D721Med (cell line): ENCODE measurements at places on chromosomes 7 and 10.

DNA sequence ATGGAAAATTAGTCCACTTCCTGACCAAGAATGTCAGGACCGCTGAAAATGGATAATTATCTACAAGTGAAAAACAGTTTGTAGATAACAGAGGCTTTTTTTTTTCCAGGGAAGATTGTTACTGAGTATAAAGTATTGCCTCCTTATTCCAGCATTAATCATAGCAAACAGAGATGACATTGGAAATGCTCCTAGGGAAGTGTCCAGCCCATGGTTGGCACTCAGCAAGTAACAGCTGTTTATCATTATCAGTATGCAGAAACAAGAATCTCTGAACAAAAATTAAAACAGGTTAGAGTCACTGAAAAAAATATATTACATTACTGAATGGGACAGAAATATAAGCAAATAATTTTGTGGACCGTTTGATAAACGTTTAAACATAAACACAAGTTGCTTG lies 14.6 kb downstream of the FGL2 start:
- no peak for DNase-seq

GRCh38 chr7:24042028-24042427 lies 242.0 kb upstream of the NPY start:
- no peak for DNase-seq

DNA sequence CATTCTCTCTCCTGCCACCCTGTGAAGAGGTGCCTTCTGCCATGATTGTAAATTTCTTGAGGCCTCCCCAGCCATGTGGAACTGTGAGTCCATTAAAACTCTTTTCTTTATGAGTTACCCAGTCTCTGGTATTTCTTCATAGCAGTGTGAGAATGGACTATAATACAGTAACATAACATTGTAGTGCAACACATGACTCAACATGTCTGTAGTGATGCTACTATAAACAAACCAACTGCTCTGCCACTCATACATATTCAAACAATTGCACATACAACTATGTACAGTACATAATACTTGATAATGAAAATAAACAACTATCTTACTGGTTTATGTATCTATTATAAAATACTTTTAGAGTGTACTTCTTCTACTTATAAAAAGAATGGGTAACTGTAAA lies 7.1 kb downstream of the ATOH7 start:
- no peak for DNase-seq

DNA sequence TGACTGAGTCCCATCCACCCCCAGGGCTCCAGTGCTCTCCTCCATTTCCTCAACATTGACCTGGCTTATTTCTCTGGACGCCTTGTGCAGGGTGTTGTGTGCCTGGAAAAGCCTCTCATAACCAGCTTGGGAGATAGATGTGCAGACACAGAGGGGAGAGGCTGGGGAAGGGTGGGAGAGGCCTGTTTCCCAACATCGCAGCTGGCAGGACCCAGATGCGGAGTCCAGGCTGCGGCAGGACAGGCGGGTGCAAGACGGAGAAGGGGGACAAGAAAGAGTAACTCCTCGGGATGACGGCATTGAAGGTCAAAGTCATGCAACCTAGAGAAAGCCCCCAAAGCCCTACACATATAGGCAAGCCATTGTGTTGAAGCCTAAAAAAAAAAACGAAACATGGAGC lies 54.1 kb upstream of the ANTXRL start:
- DNase-seq, result no peak

GRCh38 chr10:124992462-124993344 lies 50.8 kb downstream of the ZRANB1 start:
- no peak for DNase-seq

DNA sequence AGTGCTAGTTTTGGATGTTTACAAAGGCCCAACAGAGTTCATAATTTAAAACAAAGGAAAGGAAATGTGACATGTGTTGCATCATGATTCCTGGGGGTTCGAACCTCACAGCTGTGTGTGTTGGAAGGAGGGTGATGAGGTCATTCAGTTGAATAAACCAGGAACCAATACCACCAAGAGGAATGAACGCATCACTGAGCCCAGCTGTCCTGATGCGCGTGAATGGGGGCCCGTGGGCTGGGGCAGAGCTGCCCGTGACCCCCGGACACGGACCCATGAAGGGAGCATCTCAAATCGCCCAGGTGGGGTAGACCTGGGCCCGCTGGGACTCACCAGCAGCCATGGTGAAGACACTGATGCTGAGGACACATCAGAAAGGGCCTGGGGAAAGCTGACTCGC lies 33.0 kb downstream of the BRI3 start:
- DNase-seq, result no peak

DNA sequence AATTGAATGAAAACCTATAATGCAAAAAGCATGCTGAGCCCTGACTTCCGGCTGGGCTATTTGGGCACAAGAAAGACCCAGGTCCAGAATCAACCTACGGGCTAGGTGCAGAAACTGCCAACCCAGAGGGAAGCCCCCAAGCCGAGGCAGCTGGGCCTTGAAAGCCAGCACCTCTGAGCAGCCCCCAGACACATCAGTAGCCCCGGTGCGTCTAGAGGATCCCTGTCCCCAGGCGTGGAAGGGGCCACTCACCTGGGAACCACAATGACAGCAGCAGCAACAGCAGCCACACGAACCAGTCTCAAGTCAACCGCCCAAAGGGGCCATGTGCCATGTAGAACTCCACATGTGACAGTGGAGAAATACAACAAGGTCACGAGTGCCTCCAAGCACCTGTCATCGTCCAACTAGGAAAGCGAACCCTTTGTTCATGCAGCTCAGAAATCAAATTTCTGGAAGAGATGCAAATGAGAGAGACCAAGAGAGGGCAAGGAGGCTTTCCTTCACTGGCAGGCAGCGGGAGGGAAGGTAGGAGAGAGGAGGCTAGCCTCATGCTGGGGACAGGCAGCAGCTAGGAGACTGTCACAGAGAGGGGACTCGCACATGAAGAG lies 57.5 kb upstream of the CHST15 start:
- no peak for DNase-seq

DNA sequence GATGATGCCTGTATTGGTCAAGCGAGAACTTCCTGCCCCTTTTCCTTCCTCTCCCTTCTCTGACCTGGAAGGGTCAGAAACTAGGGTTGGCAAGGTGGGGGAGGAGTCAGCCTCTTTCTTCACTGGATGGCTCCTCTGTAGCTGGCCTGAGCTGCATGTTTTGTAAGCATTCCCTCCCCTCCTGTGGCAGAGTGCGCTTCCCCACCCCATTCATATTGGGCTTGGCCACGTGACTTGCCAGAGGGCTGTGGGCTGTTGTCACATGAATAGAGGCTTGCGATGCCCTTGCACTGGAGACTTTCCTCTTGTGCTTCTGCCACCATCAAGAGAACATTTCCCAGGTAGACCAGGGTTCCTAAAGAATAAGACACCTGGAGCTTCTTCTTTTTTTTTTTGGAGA lies 111.3 kb upstream of the PODXL start:
- DNase-seq, result no peak

GRCh38 chr7:73341877-73342276 lies 13.9 kb downstream of the FKBP6 start:
- DNase-seq, result no peak

DNA sequence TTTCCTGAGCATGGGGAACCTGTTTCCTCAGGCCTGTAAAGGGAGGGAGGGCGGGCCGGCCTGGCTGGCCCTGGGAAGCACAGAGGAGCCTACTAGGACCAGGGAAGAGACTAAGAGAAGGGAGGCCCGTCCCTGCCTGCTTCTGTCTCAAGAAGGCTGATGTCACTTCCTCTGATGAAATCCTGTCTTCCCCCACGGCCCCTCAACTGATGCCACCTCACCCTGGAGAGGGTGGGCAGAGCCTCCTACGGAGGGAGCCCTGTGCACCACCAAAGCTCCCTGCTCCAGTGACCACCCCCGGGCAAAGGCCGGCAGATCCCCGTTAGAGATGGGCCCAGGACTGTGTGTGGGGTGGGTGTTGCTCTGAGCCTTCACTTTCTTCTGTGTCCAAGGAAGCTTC lies 1.0 kb upstream of the PILRA start:
- no peak for DNase-seq

- DNase-seq, result no peak
Observed at GRCh38 chr10:5450605-5451384, 38.4 kb downstream of the NET1 start.

GRCh38 chr10:30793093-30793492 lies 163.5 kb upstream of the LYZL2 start:
- no peak for DNase-seq

- no peak for DNase-seq
Observed at GRCh38 chr10:84214046-84214572, 11.2 kb downstream of the LRIT2 start.

- no peak for DNase-seq
Observed at GRCh38 chr7:143188994-143189393, 5.8 kb downstream of the TAS2R39 start.

GRCh38 chr10:118956802-118957442 lies 72.6 kb upstream of the NANOS1 start:
- DNase-seq, result no peak

GRCh38 chr10:128300290-128300824 lies 174.1 kb upstream of the MKI67 start:
- no peak for DNase-seq

DNA sequence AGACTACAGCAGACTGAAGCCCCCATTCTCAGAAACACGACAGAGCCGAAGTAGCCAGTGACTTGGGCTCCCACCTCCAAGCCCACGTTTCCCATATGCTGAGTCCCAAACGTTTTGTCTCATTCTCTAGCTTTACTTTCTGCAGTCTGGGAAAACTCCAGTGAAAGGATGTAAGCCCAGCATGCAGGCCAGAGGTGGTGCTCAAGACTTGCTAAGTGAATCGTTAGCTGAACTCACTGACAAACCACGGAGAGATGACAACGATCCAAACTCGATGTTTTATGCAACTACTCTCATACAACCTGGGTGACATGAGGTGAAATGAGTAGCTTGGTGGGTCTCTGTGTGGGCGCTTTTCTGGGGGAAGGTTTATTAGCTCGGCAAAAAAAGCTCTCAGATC lies 731.8 kb downstream of the SUGCT start:
- DNase-seq, result no peak

DNA sequence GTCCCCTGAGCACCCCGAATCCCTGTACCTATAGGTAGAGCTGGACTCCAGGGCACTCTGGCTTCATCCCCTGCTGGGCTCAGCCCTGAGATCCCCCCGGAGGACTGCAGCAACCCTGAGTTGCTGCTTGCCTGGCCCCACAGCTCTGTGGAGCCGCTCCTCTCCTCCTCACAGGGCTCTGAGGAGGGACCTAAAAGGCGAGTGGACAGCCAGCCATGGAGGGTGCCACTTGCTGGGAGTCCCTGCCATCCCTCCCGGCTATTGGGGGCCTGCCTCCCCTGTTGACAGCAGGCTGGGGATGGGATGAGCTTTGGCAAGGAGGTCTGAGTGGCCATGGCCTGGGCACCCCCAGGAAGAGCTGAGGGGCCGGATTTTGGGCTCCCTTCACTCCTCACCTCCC lies 28.0 kb upstream of the RASGEF1A start:
- DNase-seq, result no peak

DNA sequence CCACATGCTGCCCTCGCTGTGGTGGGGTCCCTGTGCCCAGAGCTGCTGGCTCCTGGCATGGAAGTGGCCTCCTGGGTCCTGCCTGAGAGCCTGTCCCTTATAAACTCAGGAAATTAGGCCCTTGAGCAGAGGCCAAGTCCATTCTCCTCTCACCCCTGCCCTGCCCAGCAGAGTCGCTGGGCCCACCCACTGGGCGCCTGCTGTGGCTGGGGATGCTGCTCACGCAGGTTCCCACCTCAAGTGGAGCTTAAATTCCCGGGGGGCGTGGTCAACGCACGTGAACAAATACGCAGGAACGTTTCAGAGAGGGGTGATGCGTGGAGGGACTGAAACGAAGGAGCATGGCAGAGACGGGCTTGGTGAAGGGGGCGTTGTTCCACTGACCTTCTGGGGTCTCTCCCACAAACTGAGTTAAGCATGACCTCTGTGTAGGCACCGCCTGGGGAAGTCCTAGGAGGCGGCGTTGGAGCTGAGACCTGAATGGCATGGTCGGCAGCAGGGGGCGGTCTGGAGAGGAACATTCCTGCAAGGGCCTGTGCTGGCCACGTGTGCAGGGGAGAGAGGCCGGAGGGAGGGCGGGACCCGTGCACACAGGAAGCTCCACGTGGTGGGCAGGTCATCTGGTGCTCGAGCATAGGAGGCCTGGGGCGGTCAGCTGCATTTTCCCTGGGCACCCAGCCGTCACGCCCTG lies 27.9 kb downstream of the FAM20C start:
- DNase-seq, result no peak

GRCh38 chr7:129343099-129343700 lies 91.0 kb upstream of the STRIP2 start:
- no peak for DNase-seq

DNA sequence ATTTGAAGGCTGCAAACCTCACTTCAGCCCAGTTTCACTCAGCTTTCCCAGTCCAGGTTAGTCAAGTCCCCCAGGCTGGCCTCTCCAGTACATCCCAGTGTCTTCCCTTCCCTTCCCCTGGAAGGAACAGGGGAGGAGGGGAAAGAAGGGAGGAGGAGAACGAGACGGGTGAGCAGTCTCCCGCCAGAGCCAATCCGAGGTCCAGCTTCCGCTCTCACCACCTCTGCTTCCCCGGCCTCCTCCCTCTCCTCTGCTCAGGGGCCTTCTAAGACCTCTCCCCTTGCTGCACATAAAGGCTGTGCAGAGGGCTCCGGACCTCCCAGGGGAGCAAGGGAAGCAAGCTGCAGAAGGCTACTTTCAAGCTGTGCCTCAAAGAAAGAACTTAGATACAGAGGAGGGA lies 4.1 kb downstream of the ATG9B start:
- no peak for DNase-seq

DNA sequence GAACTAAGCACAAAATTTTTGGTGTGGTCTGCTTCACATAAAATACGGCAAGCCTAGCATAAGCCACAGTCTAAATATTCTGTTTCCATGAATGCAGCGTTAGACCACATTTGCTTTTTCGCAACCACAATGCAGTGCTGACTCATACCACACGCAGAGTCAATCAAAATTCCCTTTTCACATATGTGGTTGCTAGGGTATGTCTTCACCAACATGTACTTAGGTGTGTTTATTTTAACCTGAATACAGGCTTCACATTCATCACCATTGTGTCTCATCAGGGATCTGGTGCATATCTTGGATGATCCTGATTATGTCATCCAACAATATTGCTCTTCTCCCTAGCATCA lies 90.8 kb downstream of the CHN2 start:
- DNase-seq, result no peak

DNA sequence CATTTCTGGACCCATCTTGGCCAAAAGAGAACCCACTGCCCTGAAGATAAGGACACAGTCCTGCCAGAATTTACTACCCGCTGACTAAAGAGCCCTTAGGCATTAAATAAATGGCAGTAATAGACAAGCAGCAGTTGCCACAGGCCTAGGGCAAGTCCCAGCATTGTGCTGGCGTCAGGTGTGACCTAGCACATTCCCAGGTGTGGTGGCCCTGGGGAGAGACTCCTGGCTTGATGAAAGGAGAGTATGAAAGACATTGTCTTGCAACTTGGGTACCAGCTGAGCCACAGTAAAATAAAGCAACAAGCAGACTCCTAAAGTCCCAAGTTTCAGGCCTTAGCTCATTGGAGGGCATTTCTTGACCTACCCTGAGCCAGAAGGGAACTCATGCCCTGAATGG lies 715.7 kb upstream of the SORCS1 start:
- DNase-seq, result no peak
